ENCODE measurements at places on chromosomes 13 and 19.
A peak's percentile ranks its signal among the peaks of the same experiment; 100 is the strongest.

GRCh38 chr13:65336916-65337315 lies 1893.2 kb downstream of the PCDH9 start:
- DNase-seq = no peak

GRCh38 chr19:46478356-46478986 lies 7.1 kb upstream of the PNMA8A start:
- DNase-seq = no peak

GRCh38 chr19:45508417-45508860 lies 1.2 kb downstream of the VASP start:
- DNase-seq = no peak

DNA sequence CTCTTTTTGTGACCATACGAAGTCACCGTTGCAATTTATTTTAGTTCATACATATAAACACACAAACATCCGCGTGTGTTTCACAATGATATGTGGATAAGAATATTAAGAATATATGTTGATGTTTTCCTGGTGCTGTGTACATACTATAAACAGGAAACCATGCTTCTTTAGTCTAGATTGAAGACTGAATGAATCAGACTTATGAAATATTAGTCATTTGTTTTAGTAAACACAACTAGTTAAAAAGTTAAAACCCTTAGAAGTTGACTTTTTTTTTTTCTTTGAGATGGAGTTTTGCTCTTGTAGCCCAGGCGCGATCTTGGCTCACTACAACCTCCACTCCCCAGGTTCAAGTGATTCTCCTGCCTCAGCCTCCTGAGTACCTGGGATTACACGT lies 257.7 kb downstream of the DACH1 start:
- DNase-seq = no peak

DNA sequence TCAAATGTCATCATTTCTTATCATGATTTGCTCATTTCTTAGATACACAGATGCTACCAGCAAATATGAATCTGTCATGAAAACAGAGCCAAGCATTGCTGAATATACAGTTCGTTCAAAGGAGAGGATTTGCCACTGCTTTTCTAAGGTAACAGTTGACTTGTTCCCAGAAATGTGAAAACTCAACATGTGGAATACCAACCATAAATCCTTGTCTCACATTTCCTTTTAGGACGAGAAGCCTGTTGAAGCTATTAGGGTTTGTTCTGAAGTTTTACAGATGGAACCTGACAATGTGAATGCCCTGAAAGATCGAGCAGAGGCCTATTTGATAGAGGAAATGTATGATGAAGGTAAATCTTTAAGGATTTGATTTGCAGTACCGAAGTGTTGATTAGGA lies 86.7 kb downstream of the DNAJC3 start:
- no peak for DNase-seq

GRCh38 chr13:43391036-43391435 lies 367.6 kb downstream of the DNAJC15 start:
- no peak for DNase-seq

DNA sequence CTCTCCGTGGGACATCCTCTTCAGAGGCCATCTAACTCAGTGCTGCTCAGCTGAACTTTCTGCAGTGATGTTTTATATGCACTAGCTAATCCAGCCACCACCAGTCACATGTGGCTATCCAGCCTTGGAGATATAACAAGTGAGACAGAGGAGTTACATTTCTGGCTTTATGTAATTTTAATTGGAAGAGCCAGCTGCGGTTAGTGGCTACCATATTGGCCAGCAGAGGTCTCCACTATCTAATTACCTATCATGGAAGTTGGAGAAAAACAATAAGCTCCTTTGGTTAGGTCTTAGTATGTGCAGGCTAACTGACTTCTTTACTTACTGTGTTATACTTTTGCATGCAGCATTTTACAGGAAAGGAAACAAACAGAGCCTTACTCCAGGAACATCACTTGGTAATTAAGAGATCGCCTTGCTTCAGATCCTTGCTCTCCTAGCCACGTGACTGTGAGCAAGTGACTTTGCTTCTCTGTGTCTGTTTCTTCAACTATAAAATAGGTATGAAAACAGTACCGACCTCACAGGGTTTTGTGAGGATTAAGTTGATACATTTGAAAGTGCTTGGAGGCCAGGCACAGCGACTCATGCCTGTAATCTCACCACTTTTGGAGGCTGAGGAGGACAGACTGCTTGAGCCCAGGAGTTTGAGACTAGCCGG lies 1.6 kb upstream of the KLK10 start:
- peak; percentile 12 for DNase-seq

- DNase-seq = no peak
Observed at GRCh38 chr13:24225062-24225461, 64.5 kb downstream of the SPATA13 start.
